ENCODE measurements at places on chromosomes 4 and X.

- DNase-seq = no peak
Observed at GRCh38 chrX:10986616-10987015, 124.5 kb upstream of the HCCS start.

DNA sequence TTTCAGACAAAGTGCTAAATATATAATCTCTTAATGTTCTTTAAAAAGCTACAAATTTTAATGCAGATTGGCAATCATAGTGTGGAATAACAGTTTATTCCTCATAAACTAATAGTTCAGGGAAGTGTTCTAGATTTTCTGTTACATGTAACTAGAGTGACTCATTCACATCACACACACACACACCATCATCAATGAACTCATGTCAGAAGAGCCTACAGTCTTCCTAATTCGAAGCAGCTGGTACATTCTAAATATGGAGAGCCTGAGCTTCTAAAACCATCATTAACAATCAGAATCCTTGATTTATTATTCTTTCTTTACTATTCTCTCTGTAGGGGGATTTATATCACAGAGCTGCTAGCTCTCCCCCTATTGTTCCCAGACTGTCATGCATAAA lies 49.6 kb downstream of the DKK2 start:
- DNase-seq = no peak

DNA sequence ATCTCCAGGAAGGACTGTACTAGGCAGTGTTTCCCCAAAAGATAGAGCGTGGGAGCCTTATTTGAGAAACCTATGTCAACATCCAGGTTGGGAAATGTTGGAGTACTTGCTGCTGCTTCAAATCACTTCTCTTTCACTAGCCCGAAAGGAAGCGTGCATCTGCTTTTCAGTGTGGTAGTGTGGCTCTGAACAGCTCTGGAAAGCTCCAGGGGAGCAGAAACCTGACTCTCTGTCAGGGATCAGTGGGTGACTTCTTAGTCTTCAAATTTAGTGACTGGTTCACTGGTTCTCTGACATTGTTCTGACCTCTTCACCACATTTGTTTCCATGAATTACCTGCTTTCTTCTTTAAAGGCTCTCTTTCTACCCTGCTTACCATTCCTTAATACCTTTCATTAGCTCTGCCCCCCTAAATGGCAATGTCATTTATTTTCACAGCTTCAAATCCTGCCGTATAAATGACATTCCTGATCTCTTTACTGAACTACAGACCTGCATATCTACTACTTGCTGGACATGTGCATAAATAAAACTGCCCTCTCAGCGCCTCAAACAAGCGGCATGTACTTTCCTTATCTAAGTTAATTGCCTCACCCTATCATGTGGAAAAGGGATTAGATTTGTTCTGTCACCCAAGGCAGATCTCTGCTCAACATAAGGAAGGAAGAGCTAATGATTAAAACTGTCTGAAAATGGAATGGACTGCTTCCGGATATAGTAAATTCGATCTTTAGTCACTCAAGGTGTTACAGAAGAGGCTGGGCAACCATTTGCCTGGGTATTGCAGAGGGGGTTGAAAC lies 37.0 kb downstream of the DLG3 start:
- DNase-seq = no peak

- no peak for DNase-seq
Observed at GRCh38 chr4:16496501-16496900, 270.2 kb upstream of the TAPT1 start.

- no peak for DNase-seq
Observed at GRCh38 chr4:141659539-141659938, 23.2 kb downstream of the IL15 start.

GRCh38 chr4:87086143-87086805 lies 134.1 kb downstream of the KLHL8 start:
- no peak for DNase-seq

DNA sequence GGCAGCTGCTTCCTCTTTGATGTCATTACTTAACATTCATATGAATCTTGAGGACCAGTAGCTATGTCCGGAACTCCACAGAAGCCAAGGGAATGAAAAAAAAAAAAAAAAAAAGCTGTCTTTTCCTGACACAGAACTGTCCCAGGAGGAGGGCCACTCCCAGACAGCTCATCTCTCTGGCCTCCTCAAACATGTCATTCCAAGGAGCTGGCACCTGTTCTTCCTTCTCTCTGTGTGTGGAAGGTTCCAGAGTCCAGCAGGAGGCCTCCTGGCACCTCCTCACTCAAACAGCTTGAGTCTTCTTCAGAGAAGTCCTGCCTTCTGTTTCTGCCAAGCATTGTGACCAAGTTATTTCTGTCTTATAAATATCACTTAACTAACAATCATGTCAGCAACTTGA lies 458.5 kb downstream of the AFF2 start:
- DNase-seq = no peak

DNA sequence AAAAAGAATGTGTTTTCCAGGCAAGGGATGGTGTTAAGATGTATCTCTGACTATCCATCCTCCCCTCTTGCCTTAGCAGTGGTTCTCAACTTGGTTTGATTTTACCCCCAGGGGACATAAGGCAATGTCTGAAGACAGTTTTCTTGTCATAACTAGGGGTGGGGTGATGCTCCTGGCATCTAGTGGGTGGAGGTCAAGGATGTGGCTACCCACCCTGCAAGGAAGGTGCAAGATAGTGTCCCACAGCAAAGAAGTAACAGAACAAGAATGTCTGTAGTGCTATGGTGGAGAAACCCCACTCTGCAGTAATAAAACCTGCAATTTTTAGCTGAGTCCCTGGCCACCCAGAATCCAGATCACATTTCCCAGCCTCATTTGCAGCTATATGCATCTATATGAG lies 81.2 kb upstream of the TBL1X start:
- no peak for DNase-seq

DNA sequence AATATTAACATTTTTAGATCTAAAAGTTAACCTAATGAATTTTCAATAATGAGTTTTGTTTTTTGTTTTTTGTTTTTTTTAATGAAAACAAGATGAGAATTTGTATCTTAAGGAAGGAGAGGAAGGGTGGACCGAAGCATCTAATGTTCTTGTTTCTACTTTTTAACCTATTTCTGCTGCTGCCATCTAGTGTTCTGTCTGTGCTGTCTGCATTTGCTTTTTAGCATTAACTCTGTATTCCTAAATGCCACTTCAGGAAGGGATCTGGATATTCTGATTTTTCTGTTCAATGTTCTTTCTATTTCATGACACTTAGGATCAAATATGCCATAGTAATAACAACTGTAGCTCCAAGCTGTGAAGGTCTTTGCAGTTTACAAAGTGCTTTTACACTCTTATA lies 161.7 kb downstream of the BRWD3 start:
- no peak for DNase-seq

GRCh38 chr4:16893141-16893651 lies 5.2 kb downstream of the LDB2 start:
- DNase-seq = no peak

- DNase-seq = no peak
Observed at GRCh38 chr4:133355633-133356032, 206.5 kb downstream of the PCDH10 start.

DNA sequence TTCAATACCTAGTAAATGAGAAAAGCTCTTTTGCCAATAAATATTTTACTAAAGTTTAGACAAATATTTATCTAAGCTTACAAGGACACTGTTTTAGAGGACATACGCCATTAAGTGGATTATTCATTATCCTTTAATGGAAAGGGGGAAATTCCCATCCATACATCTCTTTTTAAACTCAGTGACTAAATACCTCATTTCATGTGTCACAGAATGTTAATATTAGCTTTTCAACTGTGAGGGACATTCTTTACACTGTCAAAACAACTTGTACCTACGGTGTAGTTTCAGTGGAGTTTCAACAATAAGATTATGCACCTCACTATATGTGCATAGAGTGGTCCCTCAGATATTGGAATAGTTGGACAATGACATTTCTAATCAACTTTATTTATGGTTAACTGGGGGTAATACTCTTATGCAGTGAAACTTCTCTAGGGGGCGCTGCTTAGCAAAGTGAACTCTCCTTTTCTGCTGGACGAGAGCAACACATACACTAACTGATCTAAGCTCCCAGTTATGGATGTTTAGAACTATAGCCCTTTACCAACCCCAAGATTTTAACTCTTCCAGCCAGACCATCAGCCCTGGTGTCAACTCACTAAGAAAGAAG lies 9.7 kb downstream of the HS6ST2 start:
- DNase-seq = no peak

GRCh38 chr4:108628411-108628810 lies 8.0 kb downstream of the RPL34 start:
- DNase-seq = no peak

DNA sequence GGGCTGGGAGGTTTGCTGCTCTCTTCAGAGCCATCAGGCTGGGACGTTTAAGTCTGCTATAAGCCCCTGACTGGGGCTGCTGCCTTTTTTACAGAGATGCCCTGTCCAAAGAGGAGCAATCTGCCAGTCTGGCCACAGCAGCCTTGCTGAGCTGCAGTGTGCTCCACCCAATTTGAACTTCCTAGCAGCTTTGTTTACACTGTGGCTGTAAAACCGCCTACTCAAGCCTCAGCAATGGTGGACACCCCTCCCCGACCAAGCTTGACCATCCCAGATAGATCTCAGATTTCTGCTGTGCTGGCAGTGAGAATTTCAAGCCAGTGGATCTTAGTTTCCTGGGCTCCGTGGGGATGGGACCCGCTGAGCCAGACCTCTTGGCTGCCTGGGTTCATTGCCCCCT lies 40.7 kb downstream of the SPATA18 start:
- DNase-seq = no peak

GRCh38 chrX:10341309-10341708 lies 184.5 kb downstream of the CLCN4 start:
- DNase-seq = no peak

GRCh38 chr4:29927895-29928294 lies 792.3 kb upstream of the PCDH7 start:
- DNase-seq = no peak

DNA sequence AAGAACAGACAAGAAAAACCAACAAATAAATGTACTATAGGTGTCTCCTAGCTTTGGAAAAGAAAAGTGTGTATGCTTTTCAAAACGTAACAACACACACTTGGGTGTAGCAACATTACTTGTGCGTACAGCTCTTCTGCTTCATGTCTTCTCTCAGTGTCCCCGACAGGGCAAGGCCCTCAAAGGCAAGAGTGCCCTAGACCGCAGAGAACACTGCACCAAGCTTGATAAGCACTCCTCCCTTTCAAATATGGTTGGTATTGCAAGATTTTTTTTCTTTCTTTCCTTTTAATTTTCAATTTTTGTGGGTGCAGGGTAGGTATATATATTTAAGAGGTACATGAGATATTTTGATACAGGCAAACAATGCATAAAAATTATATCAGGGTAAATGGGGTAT lies 106.8 kb downstream of the EIF4E start:
- no peak for DNase-seq

- DNase-seq = no peak
Observed at GRCh38 chr4:188578657-188579056, 439.4 kb downstream of the TRIML1 start.

DNA sequence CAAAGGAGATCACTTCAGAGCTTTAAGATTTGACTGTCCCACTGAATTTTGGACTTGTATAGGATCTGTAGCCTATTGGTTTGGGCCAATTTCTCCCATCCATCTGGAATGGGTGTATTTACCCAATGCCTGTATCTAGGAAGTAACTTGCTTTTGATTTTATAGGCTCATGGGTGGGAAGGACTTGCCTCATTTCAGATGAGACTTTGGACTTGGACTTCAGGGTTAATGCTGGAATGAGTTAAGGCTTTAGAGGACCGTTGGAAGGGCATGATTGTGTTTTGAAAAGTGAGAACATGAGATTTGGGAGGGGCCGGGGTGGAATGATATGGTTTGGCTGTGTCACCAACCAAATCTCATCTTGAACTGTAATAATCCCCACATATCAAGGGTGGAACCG lies 73.8 kb downstream of the ZNF518B start:
- DNase-seq = no peak

GRCh38 chr4:150135134-150135772 lies 57.0 kb downstream of the DCLK2 start:
- DNase-seq = no peak

DNA sequence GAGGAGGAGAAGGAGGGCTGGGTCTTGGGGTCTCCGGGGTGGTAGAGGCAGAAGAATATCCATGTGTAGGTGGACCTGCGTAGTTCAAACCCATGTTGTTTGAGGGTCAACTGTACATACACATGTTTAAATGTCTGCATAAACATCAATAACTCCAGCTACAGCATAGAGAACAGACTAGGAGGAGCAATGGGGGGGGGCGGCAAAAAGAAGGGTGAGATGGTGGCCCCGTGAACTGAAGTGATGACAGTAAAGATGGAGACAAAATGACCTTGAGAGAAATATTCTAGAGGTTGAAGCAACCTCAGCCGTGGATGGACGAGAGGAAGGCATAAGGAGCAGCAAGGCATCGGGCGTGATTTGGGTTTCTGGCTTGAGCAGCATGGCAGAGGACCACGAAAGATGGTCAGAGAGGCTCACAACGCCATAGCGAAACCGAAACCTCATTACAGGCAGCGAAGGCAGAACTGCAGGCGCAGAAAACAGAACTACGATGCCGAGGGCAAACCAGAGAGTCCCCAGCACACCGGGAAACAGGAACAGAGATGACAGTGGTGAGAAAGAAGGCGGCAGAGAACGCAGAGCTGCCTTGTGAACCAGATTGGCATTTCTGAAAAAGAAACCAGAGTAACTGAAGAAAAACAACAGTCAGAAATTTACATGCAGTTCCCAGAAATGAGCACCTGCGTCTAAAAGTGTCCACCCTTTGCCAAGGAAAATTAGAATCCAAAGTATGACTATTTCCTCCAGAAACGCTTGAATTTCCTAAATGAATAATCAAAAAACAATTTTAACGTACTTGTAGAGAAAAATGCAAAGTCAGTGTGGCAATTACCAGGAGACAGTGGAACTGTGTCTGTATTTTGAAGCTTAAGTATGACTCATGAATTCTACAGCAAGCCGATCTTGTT lies 50.3 kb upstream of the ENPP6 start:
- no peak for DNase-seq

- DNase-seq = no peak
Observed at GRCh38 chr4:3257556-3258482, 8.9 kb downstream of the MSANTD1 start.

DNA sequence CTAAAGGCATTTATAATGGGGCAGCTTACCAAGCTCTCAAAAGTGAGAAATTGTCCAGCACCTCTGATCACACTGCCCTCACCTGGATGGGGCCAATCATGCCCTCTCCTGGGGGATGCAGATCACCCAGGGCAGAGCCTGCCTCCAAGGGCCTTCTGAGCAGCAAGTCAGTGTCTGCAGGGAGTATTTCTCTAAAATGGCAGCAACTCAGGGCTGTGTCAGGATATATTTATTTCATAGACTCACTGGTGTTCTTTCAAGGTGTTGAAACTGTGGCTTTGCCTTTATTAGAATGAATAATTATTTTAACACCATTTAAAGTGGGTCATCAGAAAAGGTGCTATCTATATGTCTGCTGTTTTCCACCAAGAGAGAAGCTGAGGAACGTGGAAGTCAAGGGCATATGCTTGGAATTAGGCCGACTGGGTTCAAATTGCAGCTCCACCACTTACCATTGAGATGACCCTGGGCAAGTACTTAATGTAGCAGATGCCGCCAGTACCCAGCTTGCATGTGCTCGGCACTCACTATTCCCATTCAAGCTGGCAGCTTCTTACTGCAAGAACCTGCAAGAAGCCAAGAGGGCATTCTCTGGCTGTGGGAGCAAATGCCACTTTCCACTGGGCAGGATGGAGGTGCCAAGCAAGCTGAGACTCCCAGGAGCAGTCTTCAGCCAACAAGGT lies 590.0 kb downstream of the BCOR start:
- DNase-seq = no peak

All from putamen (tissue), 1 donor.